ENCODE measurements at places on chromosomes 11 and 22.

DNA sequence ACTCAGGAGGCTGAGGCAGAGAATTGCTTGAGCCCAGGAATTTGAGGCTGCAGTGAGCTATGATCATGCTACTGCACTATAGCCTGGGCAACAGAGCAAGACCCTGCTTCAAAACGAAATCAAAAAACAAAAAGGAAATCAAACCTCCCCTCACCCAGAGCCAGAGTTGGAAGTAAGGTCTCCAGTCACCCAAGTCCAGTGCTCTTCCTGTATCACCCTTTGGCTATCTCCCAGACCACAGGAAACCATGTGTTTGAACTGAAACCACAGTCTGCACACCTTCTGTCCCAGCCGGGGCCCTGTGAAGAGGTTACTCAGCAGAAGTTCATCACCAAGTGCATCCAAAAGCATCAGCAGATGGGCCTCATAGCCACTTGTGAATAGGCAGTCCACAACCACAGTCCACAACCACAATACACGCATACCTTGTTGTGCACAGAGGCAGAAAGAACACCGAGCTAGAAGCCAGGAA, 4.6 kb downstream of the MYH9 start:
- DNase-seq = no peak

DNA sequence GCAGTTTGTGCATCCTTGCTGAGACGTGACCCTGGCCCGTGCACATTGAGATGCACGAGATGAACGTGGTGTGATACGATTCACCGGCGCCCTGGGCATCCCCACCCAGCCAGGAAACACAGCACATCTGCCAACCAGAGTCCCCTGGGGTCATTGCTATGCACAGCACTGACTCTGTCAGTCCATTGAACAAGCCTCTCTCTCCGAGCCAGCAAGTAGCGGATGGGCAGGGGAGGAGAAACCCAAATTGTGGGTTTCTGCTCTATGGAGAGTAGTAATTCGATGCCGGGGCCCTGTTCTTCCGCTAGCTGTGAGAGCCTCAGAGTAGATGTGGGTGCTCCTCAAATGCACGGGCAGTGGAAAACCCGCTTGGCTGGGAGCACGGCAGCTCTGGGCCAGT, 85.1 kb downstream of the ARHGAP8 start:
- DNase-seq = no peak

DNA sequence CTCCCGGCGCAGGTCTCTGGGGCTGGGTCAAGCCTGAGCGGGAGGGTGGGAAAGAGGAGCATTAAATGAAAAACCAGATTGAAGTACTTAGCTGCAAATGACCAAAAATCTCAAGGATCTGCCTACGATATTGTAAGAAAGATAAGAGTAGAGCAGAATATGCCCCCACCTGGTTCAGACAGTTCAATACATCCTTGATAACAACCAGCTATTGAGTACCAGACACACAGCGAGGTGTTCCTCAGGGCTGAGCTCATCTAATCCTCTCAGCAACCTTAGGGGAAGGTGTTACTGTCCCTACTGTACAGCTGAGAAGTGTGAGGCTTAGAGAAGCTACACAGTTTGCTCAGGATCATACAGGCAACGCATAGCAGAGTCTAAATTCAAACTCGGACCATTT, 27.4 kb upstream of the HMGXB4 start:
- DNase-seq = no peak

- DNase-seq = no peak
These were observed 63.3 kb downstream of the SYN3 start for GRCh38 chr22:32994898-32995297.

- DNase-seq = no peak
These were observed 79.5 kb downstream of the SC5D start for GRCh38 chr11:121372028-121372427.

DNA sequence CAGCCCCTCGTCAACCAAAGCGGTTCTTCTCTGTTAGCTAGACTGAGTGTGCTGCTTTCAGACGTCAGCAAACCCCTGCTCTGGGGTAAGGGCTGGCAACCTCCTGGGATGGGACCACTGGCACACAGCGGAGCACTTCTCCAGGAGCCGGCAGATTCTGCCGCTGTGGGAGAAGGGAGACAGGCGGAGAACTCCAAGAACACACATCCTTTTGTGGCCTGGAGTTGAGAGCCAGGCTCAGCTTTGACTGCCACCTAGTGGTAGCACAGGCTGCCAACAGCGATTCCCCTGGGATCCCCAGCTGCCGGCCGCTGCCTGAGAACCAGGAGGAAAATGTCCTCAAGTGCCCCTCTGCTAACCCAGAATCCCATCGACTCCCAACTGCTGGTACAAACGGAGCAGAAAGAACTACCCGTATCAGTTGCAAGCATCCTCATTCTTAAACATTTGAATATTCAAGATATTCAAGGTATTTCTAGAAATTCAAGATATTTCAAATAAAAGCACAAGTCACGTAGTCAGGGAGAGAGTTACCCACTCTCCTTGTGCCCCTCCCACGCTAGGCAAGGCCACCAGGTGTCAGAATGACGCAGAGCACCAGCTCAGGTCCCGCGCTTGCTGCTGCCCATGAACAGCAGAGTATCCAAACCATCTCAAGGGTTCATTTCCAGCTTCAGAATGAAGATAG, 4.9 kb downstream of the LTO1 start:
- no peak for DNase-seq

DNA sequence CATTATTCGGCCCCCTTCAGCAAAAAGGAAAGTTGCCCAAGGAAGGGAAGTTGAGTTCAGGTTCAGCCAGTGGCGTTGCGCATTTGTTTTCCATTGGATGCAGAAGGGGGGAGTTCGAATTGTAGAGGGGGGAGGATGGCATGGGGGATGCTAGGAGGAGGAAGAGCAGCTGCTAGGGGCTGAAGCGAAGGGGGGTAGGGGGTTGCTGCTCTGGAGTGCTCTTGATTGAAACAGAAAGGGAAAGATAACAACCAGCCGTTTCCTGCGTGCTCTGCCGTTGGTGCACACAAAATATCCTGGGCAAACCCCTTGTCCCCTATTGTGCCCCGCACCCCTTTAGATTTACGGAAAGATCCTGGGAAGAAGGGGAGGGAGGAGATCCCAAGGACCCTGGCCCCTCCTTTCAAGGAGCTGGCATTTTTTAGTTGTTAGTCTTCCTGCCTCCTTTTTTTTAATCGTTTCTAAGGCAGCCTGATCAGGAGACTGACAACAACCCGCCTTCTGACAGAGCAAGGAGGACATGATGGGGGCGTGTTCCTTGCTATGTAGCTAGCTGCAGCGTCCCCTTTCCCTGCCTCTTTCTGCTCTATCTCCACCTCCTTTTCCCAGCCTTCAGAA, 2.1 kb downstream of the KMT2A start:
- peak; percentile 11 for DNase-seq

DNA sequence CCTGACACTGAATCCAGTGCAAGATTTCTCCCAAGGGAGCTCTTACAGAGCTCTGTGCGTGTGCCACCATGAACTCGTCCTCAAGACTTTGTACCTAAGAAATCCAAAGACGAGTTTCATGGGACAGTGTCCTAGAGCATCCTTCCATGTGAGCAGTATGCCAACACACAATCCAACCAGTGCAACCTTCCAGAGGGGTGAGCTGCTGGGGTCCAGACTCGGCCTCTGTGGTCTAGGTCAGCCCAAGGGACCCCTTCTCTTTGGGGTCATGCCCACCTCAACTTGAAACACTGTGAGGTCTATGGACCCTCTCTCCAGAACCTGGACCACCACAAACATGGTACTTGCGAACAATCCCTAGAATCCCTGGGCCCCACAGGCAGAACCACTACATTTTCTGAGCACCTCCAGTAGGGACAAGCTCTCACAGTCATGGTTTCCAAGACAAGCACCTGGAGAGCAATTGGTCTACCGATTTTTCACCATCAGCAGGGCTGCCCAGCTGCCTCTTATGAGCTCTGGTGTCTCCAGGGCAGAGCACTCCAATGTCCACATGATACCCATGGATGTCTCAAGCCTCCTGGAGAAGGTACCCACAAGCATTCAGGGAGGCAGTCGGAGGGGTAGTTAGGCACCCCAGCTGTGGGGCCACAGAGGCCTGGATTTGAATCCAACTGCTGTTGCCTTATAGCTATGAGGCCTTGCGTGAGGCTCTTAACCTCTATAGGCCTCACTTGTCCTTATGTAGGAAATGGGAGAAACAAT, 7.7 kb downstream of the CHST1 start:
- DNase-seq = no peak
